ENCODE measurements at places on chromosomes 1 and 21.

DNA sequence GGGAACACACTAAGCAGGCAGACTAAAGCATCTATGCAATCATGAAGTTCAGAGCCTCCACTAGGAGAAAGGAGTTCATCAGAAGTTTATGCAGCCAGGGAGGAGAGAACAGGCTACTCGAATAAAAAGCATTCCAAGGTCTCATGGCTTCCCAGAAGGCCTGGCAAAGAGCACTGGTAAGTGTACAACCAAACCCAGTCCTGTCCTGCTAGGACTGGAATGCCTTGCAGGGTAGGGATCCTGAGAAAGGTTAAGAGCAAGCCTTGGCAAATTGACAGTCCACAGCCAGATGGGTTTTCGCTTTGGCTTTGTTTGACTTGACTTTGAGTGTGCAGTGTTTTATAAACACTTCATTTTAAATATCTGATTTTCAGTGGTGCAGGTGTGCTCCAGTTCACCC is 133.6 kb upstream of the ATP1B1 start:
- no peak for DNase-seq

DNA sequence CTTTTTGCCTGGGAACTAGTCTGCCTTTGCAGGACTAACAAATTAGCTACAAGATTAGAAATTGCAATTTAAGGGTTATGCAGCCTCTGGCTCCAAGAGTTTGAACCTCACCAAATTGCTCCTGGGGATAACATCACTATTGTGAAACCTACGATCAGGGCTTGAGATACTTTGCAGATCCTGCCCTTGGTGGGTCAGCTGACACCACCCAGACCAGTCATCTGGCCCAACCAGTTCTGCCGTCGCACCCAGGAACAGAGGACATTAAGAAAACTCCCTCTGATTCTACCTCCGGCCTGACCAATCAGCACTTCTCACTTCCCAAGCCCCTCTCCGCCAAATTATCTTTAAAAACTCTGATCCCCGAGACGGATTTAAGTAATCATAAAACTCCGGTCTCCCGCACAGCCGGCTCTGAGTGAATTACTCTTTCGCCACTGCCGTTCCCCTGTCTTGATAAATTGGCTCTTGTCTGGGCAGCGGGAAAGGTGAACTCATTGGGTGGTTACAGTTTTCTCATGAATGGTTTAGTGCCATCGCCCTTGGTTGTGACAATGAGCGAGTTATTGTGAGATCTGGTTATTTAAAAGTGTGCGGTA is 32.9 kb upstream of the B3GALT5 start:
- no peak for DNase-seq

GRCh38 chr21:41831866-41832595 is 47.1 kb downstream of the PRDM15 start:
- DNase-seq = peak; percentile 25

DNA sequence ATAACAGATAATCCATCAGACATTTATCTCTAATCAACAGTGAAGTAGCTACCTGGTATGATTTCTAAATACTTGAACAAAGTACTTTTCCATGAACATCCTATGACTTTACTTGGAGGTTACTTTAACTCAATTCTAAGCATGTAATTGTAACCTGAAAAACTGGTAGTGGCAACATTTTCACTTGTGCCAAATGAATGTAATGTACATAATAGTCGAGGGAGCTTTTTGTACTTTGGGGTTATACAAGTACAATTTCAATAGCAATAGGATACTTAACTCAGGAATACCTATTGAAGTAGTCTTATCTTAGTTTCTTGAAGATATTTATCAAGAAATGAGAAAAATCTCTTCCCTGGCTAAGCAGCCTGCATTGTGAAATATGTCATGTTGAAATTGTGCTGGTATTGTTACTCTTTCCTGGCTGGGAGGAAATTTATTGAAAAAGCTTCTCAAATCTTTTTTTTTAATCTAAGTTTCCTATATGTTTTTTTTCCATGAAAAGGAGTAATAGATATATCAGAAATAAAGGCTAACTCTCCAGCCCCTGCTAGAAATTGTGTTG is 33.7 kb upstream of the CACYBP start:
- no peak for DNase-seq

DNA sequence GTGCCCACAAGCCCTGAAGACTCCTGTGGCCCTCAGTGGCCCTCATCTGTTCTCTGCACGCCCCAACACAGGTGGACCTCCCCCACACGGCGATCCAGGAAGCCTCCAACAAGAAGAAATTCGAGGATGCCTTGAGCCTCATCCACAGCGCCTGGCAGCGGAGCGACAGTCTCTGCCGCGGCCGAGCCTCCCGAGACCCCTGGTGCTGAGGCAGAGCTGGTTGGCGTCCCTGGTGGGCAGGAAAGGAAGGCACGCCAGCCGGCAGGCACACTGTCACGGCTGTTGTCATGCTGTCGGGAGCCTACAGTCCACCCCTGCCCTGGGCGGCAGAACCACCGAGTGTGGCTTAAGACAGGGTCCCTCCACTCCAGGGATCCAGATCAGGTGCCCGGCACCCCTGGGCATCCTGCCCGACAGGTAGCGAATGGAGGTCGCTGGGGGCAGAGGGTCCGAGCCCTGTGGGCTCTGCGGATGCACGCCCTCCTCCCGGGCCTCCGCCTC is 2.3 kb upstream of the SLC25A34 start:
- no peak for DNase-seq

GRCh38 chr21:45080232-45080631 is 5.9 kb downstream of the ADARB1 start:
- DNase-seq = no peak

DNA sequence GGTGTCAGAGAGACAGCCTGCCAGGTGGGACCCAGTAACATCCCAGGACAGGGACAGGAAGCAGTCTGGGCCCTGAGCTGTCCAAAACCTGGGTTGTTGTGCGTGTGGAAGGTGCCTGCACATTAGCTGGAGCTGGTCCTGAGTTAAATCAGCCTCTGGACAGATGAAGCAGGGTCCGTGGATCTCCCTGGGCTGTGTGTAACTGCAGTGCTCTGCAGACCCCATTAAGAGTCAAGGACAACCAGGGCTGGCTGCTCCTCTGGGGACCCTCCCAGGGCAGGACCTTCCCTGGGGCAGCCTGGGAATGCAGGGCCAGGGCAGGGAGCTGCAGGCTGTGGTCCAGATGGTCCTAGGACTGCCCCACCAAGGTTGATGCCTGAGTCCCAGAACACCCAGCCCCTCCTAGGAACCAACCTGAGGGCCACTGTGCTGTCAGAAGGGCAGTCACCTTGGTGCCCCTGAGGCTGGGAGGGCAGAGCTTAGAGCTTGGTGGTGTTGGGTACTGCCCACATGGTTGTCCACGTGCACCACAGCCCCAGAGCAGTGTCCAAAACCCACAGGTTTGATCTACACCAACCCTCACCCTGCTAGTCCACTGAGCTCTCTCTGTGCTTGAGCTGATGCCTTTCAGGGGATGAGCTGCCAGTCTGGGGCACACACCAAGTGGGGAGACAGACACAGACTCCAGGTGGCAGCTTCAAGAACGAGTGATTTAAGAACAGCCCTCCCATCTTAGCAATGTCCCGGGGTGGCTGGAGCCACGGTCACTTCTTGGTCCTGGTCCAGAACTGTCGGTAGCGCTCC is 2.9 kb downstream of the MRPL55 start:
- DNase-seq = no peak

GRCh38 chr1:244157731-244158438 is 106.8 kb downstream of the ZBTB18 start:
- DNase-seq = no peak

DNA sequence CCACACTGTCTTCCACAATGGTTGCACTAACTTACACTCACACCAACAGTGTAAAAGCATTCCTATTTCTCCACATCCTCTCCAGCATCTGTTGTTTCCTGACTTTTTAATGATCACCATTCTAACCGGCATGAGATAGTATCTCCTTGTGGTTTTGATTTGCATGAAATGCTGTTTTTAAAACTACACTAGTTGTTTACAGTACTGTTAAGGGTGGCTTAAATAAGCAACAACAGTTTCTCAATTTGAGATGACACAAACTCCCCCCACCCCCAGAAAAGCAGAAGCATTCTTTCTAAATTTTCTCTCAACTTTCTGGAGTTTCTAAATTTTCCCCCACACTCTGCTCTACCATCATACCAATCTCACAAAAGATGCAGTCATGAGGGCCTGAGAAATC is 7.1 kb upstream of the SLAMF7 start:
- DNase-seq = no peak

GRCh38 chr1:53541761-53542550 is 82.8 kb downstream of the DMRTB1 start:
- DNase-seq = no peak

GRCh38 chr1:75083848-75084514 is 50.2 kb upstream of the LHX8 start:
- no peak for DNase-seq

GRCh38 chr1:155226188-155226909 is 17.9 kb downstream of the MTX1 start:
- peak; percentile 84 for DNase-seq

DNA sequence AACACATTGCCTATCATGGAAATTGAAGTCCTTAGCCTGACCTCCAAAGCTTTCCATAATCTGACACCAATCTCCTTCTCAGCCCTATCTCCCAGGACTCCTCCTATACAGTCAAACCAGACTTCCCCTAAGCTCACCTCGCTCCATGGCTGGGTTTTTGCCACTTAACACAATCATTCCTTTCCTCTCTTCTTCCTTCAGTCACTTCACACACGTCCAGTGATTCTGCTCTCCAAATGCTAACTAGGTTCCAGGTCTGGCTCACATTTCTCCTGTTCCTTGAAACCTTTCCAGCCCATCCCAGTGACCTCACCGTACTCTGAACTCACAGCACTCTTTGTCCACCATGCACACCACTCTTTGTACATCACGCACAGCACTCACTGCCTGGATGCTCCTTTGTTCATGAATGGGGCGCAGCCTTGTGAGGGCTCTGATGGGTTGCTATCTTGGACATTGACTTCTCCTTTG is 98.4 kb downstream of the GLUL start:
- DNase-seq = no peak

Data from sciatic nerve (tissue), 2 donors.